ENCODE measurements at places on chromosomes 1 and 21.

GRCh38 chr1:9996624-9997582, at the start of gene RBP7:
RBP7 (plus strand) TSS chr1:9997228; CDS start chr1:9997259, 31 bp downstream.
- DNase-seq, result no peak

GRCh38 chr1:152479792-152480595, 30.6 kb upstream of the LCE5A start:
- peak; percentile 33 for DNase-seq

- no peak for DNase-seq
These were observed 78.4 kb downstream of the DISP1 start for GRCh38 chr1:222893255-222893654.

- DNase-seq, result no peak
These were observed 35.8 kb upstream of the JAK1 start for GRCh38 chr1:65002156-65002507.

DNA sequence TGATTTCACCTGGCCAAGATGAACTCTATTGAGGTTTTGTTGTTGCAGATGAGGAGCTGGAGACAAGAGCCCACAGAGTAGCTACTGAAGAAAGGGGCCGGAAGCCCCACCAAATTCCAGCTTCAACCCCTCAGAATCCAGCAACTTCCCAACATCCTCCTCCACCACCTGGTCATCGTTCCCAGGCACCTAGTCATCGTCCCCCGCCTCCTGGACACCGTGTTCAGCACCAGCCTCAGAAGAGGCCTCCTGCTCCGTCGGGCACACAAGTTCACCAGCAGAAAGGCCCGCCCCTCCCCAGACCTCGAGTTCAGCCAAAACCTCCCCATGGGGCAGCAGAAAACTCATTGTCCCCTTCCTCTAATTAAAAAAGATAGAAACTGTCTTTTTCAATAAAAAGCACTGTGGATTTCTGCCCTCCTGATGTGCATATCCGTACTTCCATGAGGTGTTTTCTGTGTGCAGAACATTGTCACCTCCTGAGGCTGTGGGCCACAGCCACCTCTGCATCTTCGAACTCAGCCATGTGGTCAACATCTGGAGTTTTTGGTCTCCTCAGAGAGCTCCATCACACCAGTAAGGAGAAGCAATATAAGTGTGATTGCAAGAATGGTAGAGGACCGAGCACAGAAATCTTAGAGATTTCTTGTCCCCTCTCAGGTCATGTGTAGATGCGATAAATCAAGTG, 14.3 kb downstream of the CD2 start:
- no peak for DNase-seq

All from activated CD8-positive, alpha-beta memory T cell treated with anti-CD3 and anti-CD28 coated beads for 1 hour (primary cell).